ENCODE measurements at places on chromosomes 1 and 21. TPM values are rescaled to one million over a fixed set of nuclear protein-coding genes. Genes with fewer than 3 reads are reported as not detected.

LDLRAD2 gene
- not detected for polyA plus RNA-seq

PSMA5 gene
- polyA plus RNA-seq = 225 TPM

GRCh38 chr21:37373539-37373938 lies 7.0 kb downstream of the DYRK1A start:
- DNase-seq = peak; percentile 38

GRCh38 chr1:79638382-79638781 lies 631.9 kb upstream of the ADGRL4 start:
- DNase-seq = no peak

DNA sequence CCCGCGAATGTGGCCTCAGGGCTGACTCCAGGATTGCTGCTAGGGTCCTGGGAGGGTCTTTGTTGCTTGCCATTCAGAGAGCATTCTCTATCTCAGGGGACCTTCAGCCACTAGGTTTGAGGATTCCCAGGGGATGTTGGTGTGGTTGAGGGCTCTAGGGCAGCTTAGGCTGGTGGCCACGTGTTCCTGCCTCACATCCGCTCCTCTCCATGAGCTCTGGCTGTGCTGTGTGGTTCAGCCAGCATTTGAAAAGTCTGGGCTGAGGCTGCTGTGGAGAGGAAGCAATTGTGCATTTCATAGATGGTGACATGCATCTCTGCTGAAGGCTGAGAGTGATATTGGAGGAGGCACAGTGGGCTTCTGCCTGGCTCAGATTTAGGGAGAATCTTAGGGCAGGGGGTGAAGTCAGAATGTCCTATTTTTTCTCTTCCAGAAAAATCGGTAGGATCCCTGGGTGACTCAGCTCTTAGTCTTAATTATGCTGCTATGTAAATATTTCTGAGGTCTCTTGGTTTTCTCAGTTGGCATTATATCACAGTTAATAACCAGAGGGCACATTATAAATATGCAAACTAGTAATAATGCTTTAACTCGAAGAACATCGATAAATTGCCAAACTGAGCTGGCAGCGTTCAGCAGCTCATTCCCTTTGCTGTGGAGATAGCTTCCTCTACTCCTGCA lies 182.3 kb downstream of the CAMTA1 start:
- no peak for DNase-seq

Measured in K562 (cell line).